T follicular helper cell (primary cell): ENCODE measurements at places on chromosomes 1 and 21.

DNA sequence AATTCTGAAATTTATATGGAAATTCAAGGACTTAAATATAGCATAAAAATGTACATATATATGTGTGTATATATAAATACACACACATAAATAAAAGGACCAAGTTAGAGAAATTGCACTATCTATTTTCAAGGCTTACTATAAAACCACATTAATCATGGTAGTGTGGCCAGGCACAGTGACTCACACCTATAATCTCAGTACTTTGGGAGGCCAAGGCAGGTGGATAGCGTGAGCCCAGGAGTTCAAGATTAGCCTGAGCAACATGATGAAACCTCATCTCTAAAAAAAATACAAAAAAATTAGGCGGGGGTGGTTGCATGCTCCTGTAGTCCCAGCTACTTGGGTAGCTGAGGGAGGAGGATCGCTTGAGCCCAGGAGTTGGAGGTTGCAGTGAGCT lies 171.4 kb upstream of the GORAB start:
- DNase-seq = no peak

GRCh38 chr1:15595809-15596617 lies 11.2 kb upstream of the AGMAT start:
- no peak for DNase-seq

- no peak for DNase-seq
Measured at GRCh38 chr1:94843430-94843829, 23.3 kb downstream of the SLC44A3 start.

DNA sequence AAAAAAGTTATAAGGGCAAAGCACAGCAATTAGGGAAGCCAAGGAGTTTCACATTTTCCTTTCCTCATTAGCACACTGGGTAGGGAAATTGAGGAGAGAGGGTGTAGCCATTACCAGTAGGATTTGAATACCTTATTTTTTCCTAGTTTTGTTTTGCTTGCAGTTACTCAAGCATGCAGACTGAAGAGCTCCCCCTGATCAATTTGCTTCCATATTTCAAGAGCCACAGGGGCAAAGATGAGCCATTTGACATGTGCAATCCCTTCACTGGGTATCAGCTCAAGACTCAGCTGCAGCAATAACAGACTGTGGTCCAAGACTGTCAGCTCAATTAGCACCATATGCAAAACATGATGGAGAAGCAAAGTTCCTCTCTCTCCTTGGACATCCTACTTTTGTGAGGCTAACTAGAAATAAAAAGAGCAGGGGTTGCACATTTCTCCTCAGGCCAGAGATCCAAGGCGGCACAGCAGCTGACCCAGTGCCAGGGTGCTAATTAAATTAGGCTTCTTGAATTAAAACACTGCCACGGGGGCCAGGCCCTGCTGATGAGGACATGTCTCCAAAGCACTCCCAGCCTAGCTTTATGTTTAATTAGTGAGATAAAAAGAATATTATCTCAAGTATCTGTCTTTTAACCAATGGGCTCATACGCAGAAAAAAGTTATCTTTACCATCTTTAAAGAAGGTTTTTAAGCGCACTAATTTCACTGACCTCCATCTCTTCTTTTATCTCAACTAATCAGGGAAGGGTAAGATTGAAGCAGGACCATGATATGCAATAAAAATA lies 36.7 kb upstream of the LRRC53 start:
- DNase-seq = no peak

GRCh38 chr1:60149251-60149650 lies 75.7 kb upstream of the C1orf87 start:
- DNase-seq = no peak

DNA sequence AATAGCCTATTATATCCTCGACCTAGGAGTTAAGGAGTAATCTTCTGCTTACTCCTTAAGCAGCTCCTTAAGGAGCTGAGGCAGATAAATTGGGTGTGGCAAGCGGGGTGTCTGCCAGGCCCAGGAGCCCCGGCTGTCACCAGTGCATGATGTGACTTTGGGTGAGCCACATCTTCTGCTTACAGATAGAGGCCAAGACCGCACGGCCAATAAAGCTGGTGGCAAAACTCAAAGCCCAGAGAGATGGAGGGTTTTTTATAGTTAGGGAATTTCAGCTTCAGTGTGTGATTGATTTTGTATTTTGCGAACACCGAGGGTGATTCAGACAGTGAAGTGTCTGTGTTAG lies 9.8 kb downstream of the MX2 start:
- no peak for DNase-seq

GRCh38 chr1:187991944-187992343 lies 1163.2 kb downstream of the PLA2G4A start:
- no peak for DNase-seq

- DNase-seq = no peak
Measured at GRCh38 chr1:157099633-157100009, at the start of gene ETV3L. Gene ETV3L, minus strand, starts transcription at chr1:157099808. Its CDS starts 285 bp downstream, at chr1:157099523.

GRCh38 chr1:43961692-43962091 lies 8.1 kb upstream of the DPH2 start:
- no peak for DNase-seq

DNA sequence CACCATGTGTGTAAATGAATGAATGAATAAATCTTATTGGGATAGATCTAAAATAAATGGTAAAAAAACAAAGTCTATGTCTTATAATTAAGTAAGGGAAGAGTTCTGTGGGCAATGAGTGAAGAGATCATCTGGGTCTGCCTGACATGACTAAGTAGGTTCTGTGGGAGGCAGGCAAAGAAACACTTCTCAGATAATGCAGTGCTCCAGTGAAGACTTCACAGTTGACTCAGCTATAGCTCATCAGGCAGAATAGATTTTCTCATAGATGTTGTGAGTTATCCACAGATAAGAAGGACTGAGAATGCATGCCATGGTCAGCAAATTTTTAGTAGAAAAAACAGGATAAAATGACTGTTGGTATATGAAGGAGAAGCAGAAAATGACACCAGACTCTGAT lies 12.4 kb downstream of the KRTAP22-2 start:
- no peak for DNase-seq

- DNase-seq = no peak
Measured at GRCh38 chr1:3609016-3609768, 2.1 kb downstream of the MEGF6 start.

DNA sequence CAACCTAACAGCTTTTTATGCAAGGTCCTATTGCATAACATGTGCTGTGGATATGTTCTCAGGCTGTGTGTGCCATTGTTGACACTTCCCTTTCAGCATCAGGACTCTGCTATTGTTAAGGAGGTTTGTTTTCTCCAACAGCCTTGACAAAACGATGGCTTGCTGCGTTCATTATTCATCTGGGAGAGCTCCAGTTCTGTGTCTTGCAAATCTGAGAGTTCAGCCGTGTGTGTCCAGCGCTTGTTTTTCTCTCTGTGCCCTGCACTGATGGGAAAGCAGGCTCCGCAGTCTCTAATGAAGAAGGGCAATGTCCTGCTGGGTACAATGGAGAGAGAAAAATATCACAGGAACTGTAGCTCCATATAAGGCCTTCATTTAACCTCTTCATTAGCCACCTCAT lies 63.7 kb downstream of the CLDN17 start:
- no peak for DNase-seq

- DNase-seq = no peak
Measured at GRCh38 chr1:27133991-27134390, 20.9 kb downstream of the SLC9A1 start.

- DNase-seq = no peak
Measured at GRCh38 chr21:41979751-41980369, 26.0 kb upstream of the C2CD2 start.

GRCh38 chr1:41479000-41479807 lies 5.3 kb downstream of the EDN2 start:
- DNase-seq = no peak

GRCh38 chr21:34536820-34537219 lies 24.8 kb upstream of the KCNE1 start:
- DNase-seq = no peak

DNA sequence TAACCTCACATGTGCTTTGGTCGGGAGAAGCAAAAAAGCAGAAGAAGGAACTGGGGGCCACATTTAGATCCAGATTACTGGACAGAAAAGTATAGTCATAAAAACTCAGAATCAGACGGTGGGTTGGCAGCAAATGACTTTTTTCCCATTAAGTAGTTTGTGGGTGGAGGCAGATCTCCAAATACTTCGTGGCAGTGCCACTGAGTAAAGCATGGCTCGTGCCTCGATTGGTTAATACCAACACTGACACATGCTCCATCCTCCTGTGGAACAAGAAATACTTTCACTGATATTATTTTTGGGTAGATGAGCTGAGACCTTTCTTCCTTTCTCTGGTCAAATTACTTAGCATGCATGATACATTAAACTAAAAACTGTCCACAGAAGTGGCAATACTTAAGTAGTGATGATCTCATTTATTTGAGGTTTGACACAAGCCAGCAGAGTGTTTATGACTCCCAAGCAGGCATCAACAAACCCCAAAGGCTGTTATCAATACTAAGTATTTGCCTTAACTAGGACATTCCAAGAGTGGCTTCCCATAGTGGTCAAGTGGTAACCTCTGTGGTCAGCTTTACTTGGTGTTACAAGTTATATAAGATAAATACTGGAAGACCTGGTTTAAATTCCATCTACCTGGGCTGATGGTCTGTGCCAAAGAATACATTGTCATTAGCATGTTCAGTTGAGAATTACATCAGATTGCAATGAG lies 500.0 kb upstream of the RUNX1 start:
- no peak for DNase-seq

DNA sequence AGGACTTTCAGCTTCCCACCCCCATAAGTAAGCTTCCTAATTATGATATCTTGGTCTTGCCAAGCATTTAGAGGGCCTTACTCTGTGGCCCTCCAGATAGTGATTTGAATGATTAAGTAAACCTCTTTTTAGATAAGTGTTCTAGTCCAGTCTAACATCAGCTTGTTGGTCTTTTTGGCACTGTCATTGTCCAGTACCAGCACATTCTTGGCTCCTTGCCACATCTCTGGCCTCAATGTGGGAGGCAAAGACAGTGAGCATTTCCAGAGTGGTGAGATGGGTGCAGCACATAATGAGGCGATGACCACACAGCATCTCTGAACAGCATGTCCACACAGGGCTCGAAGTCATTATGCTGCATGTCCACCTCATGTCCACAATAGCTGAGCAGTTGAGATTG lies 6.1 kb downstream of the CAPZA1 start:
- no peak for DNase-seq

- DNase-seq = peak; percentile 43
Measured at GRCh38 chr21:33268737-33269441, 2.7 kb downstream of the IL10RB start.

- no peak for DNase-seq
Measured at GRCh38 chr1:151907363-151908139, 1.8 kb downstream of the THEM4 start.

DNA sequence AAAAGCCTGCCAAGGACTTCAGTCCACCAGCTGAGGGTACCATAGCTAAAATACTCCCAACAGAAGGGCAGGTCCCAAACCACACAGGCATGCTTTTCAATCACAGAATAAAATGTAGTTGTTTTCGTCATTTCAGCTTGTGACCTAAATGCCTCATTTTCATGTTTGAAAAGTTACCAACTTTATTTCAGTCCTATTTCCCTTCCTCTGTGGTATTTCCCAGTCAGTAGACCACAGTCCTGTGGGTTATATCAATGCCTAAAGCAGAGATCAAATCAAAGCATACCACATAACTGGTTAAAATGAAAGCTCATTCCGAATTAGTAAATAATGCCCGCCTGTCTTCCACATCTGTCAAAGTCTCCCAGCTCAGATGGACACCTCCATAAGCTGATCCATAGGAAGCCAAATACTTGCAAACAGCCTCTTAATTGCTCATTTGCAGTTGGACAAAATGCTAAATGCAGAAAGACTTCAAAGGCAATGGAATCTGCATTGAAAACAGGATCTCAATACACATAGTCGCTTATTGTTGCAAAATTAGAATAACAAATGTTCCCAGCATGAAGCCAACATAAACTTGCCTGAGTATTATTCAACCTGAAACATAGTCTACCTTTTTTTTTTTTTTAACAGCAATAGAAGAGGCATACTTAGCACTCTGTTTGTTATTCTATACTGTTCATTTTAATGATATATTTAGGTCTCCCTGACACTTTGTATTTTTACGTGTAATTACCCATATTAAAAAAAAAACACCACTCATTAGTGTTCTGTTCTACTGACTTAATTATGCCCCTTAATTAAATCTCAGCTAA lies 53.9 kb downstream of the NR5A2 start:
- no peak for DNase-seq

- DNase-seq = no peak
Measured at GRCh38 chr21:42564561-42564971, 50.9 kb downstream of the SLC37A1 start.

DNA sequence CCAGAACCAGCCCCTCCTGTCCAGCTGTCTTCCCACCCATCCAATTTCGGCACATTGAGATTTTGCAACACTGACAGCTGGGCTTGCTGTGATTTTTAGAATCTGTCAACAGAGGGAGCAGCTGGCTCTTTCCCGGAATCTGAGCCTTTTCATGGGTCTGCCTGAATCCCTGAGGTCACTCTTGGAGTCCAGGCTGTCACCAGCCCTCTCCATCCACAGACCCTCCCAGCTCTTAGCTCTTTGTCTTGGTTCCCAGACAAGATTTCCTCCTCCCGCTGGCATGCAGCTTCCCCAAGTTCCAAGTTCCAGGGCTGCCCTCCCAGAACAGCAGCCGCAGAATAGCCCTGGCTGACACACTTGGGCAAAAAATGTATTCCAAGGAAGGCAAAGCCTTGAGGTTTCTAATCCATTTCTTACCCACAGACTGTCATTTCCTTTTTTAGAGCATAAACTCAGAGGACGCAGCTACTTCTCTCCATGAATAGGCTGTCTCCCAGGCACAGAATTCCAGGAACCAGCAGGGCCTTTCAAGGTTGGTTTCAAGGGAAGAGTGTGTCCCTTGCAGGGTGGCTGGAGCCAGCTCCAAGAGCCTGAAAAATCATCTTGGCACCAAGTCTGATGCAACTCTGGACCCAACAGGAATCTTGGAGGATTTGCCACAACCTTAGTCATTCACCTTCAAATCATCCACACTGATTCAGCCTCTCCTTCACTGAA lies 7.1 kb upstream of the TMEM61 start:
- no peak for DNase-seq

GRCh38 chr1:201774224-201774982 lies 54.6 kb upstream of the IPO9 start:
- no peak for DNase-seq

DNA sequence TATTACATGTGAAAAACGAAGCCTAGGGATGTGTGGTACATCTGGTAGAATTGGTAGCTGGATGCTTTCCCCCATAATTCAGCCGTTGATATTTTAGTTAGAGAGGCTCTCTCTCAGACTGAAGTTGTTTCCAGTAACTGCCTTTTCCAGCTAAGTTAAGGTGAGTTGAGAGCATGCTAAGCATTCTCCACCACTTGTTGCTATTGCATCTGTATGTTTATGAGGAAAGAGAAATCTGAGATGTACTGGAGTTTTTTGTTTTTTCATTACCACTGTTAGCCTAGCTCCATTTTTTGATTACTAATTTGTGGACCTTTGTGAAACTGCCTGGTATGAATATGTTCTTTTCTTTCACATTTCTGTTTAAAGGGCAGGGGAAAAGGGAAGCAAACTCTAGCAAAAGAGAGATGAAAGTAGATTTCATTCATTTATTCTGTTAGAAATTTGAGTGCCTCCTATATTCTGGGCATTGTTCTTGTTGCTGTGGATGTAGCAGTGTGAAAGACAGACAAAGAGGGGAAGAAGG lies 189.9 kb upstream of the CACYBP start:
- no peak for DNase-seq

- no peak for DNase-seq
Measured at GRCh38 chr1:81547912-81548303, 252.8 kb upstream of the ADGRL2 start.
